ENCODE measurements at places on chromosomes 6 and 20. TPM values are rescaled to one million over a fixed set of nuclear protein-coding genes. Genes with fewer than 3 reads are reported as not detected.

CST5 gene
- not detected for total RNA-seq

BPIFB2 gene
- total RNA-seq = not detected

SLC22A2 gene
- not detected for total RNA-seq

RRAGD gene
- not detected for total RNA-seq

DNAH8 gene
- not detected for total RNA-seq

NKAIN4 gene
- total RNA-seq = not detected

CRISP3 gene
- total RNA-seq = not detected

PLCB4 gene
- 4.0 TPM for total RNA-seq

RBM39 gene
- 277 TPM for total RNA-seq

BTN1A1 gene
- not detected for total RNA-seq

LRRN4 gene
- total RNA-seq = not detected

MYCT1 gene
- total RNA-seq = not detected

SPINT3 gene
- not detected for total RNA-seq

MCUR1 gene
- 27.9 TPM for total RNA-seq

- DNase-seq = peak; percentile 89
Observed at GRCh38 chr20:22921595-22922421, 113.3 kb upstream of the SSTR4 start.

DNA sequence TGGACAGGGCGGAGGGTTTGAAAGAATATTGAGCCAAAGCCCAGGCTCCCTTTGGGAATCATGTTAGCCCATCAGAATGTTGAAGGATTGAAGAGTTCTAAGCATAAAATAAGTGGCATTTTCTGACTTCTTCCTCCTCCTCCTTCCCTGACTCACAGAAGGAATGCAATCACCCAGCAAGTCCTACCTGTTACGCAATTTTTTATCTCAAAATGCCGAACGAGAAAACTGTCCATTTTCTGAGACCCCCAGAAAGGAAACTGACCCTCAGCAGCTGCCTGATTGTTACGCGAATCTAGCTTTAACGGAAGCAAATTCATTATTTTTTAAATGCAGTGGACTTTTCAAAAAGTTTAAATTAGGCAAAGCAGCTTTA lies 4.7 kb upstream of the DNAJC5 start:
- DNase-seq = no peak

- DNase-seq = no peak
Observed at GRCh38 chr6:155678361-155678760, 222.7 kb upstream of the NOX3 start.

GRCh38 chr6:45835721-45836437 lies 179.8 kb downstream of the CLIC5 start:
- no peak for DNase-seq

DNA sequence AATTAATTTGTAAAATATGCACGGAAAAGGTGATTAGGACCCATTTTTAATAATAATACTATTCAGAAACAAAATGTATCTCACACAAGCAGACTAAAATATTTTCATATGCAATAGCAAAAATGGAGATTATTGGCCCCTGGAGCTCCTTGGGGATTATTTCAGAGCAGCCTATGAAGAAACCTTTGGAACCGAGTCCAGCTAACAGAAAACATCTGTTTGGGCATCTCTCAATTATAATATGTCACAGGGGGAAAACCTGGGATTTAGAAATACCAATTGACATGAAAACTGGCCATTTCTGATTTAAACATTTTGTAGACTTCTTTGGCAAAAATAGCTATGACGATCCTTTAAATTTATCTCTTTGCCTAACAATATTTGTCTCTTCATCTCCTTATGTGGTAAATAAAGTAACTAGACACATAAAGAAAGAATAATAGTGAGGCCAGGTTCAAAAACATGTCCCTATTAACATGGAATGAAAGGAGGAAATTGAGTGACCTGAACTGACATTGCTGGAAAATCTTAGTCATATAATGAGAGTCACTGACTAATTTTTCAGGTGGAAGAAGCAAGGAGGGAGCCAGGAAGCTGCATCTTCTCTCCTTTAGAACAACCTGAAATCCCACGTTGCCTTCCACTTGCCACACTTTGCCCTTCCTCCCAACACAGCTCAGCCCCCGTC lies 199.0 kb downstream of the SOD2 start:
- DNase-seq = no peak

DNA sequence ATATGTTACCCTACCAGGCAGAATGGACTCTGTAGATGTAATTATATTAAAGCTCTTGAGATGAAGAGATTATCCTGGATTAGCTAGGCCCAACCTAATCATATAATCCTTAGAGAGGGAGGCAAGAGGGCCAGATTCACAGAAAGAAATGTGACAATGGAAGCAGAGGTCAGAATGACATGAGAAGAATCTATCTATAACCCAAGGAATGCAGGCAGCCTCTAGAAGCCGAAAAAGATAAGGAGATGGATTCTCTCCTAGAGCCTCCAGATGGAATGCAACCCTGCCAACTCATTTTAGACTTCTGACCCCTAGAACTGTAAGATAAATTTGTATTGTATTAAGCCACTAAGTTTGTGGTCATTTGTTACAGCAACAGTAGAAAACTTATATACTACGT lies 12.3 kb downstream of the PXT1 start:
- no peak for DNase-seq

DNA sequence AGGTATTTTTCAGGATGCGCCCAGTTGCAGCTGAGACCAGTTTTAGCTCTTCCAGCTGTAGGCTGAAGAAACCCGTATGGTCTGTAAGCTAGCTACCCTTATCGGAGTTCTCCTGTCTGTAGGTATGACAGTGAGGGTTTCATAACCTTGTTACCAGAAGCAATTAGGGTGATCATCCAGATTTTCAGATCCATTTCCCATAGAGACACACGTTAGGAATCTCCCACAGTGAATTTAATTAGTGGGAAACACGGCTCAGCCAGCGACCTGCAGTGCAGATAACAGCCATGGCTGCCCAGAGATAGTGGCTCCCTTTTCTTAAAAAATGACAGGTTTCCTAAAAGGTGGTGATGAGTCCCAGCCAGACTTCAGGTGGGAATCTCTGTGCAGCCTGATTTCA lies 111.1 kb downstream of the BTBD3 start:
- no peak for DNase-seq

- DNase-seq = no peak
Observed at GRCh38 chr6:11213422-11214021, 18.9 kb downstream of the NEDD9 start.

- DNase-seq = no peak
Observed at GRCh38 chr6:49549691-49550491, 577 bp upstream of the C6orf141 start.

DNA sequence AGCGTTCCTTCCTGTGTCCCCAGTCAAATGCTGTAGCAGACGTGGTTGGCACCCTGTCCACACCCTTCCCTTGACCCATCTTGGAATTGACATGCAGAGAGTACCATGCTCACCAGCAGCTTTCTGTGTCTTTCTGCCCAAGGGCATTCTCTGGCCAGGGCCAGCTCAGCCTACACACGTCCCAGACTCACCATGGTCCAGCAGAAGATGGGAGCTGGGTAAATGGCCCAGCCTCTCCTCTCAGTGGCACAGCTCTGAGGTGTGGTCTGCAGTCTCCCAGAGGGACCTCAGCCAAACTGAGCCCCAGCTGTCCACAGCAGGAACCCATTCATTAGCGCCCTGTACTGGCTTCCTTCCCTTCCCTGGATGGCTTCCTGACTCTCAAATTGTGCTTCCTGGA lies 31.1 kb upstream of the BLCAP start:
- no peak for DNase-seq

DNA sequence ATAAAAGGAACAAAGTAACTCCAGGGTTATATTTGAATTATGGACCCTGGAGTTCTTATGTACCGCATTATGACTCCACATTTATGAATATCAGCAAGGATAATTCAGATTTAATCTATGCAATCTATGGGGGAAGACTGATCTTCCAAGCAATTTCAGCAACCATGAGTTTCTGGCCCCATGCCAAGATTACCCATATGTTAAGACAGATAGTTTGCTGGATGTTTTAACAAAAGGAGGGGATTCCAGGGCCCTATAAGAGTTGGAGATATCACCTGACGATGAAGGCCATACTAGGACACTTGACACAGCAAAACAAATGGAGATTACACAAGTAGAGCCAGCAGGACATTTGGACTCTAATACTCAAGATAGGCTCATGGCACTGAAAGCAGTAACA lies 45.9 kb upstream of the PLN start:
- no peak for DNase-seq

DNA sequence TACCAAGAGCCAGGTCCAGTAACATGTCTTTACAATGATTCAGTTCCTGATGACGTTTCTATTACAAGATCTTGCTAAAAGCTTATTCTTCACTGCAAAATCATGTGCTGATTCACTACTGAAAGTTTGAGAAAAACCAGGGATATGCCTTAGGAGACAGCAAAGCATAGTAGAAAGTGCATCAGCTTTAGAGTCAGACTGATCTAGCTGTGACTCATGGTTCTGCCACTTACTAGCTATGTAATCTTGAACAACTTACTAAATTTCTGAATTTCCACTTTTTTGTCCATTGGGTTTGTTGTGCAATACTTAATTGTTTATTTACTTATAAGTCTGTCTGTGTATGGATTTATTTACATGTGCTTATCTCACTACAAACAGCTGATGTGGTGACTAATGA lies 198.5 kb upstream of the RSPO3 start:
- DNase-seq = peak; percentile 66

- no peak for DNase-seq
Observed at GRCh38 chr6:116087437-116088027, 13.1 kb upstream of the NT5DC1 start.

DNA sequence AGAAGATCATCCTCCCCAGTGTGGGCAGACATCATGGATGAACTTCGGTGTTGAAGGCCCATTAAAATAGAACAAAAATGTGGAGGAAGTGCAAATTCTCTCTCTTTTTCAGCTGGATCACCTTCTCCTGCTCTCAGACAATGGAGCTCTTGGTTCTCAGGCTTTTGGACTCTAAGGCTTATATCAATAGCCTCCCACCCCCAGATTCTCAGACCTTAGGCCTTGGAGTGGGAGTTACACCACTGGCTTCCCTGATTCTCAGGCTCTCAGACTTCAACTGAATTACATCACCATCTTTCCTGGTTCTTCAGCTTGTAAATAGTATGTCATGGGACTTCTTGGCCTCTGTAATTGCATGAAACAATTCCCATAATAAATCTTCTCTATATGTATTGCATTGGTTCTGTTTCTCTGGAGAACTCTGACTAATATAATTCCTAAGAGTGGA lies 36.6 kb downstream of the NSFL1C start:
- DNase-seq = no peak

GRCh38 chr20:20761301-20761700 lies 48.9 kb upstream of the RALGAPA2 start:
- no peak for DNase-seq

- DNase-seq = no peak
Observed at GRCh38 chr6:142647449-142648035, 297.4 kb downstream of the HIVEP2 start.

GRCh38 chr20:19995220-19995863 lies 21.8 kb upstream of the NAA20 start:
- DNase-seq = no peak
